ENCODE measurements at places on chromosomes 13 and 19. TPM values are rescaled to one million over a fixed set of nuclear protein-coding genes. Genes with fewer than 3 reads are reported as not detected.

The LILRB2 gene
- 0.25 TPM for total RNA-seq

The CRX gene
- total RNA-seq, result not detected

The SYDE1 gene
- total RNA-seq, result 2.0 TPM

The RGS9BP gene
- total RNA-seq, result 0.49 TPM

The SIGLEC12 gene
- total RNA-seq, result not detected

The FFAR3 gene
- total RNA-seq, result under 0.01 TPM

The PLK5 gene
- 0.74 TPM for total RNA-seq

The TEX26 gene
- 0.74 TPM for total RNA-seq

The FUT1 gene
- 0.49 TPM for total RNA-seq

The FREM2 gene
- 2.5 TPM for total RNA-seq

The CLEC17A gene
- not detected for total RNA-seq

The KCNK6 gene
- 0.25 TPM for total RNA-seq

The GATAD2A gene
- 10.1 TPM for total RNA-seq

The ATP12A gene
- 0.25 TPM for total RNA-seq

The SH2D3A gene
- under 0.01 TPM for total RNA-seq

The MKNK2 gene
- total RNA-seq, result 13.0 TPM

The MIR17HG gene
- 11.3 TPM for total RNA-seq

The AXL gene
- total RNA-seq, result 7.1 TPM

The GPC5 gene
- total RNA-seq, result 4.7 TPM

The TLE6 gene
- 0.98 TPM for total RNA-seq

The PROZ gene
- total RNA-seq, result not detected

The SCN1B gene
- 0.49 TPM for total RNA-seq

The CATSPERD gene
- 0.25 TPM for total RNA-seq

The HCN2 gene
- total RNA-seq, result 9.1 TPM

The KLHL1 gene
- 69.3 TPM for total RNA-seq

The PCSK4 gene
- total RNA-seq, result 2.2 TPM

The ZNF254 gene
- 69.8 TPM for total RNA-seq

The PABPC3 gene
- total RNA-seq, result 0.25 TPM

The IGSF23 gene
- not detected for total RNA-seq

The BST2 gene
- total RNA-seq, result 2.0 TPM

The DIAPH3 gene
- total RNA-seq, result 6.1 TPM

The LRRC25 gene
- total RNA-seq, result 0.25 TPM

The NKG7 gene
- total RNA-seq, result not detected

The SARS2 gene
- 3.9 TPM for total RNA-seq

The SPRY2 gene
- total RNA-seq, result 32.2 TPM

The SIAH3 gene
- 12.5 TPM for total RNA-seq

The ACP5 gene
- total RNA-seq, result 0.25 TPM

The CEACAM8 gene
- total RNA-seq, result 0.25 TPM

The OR7A5 gene
- total RNA-seq, result not detected

The ZFR2 gene
- total RNA-seq, result 4.7 TPM

The FGF22 gene
- total RNA-seq, result 0.25 TPM

The DKKL1 gene
- total RNA-seq, result not detected

The RETN gene
- 0.98 TPM for total RNA-seq

The TGFBR3L gene
- 0.74 TPM for total RNA-seq

The FCAR gene
- total RNA-seq, result 0.98 TPM

The CFD gene
- total RNA-seq, result 0.98 TPM

The KIRREL2 gene
- 0.74 TPM for total RNA-seq

The ZNF556 gene
- total RNA-seq, result 0.25 TPM

Data from temporal lobe (tissue), 4 donors.